ENCODE measurements at places on chromosomes 11 and 22. TPM values are rescaled to one million over a fixed set of nuclear protein-coding genes. Genes with fewer than 3 reads are reported as not detected.
A peak's percentile ranks its signal among the peaks of the same experiment; 100 is the strongest.

DNA sequence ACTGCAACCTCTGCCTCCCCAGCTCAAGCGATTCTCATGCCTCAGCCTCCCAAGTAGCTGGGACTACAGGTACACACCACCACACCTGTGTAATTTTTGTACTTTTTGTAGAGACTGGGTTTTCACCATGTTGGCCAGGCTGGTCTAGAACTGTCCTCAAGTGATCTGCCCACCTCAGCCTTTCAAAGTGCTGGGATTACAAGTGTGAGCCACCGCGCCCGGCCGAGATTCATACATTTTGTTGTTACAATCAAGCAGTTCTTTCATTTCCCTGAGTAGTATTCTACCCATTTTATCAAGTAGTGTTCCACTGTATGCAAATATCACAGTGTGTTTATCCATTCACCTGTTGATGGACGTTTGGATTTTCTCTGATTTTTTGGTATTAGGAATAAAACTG is 26.6 kb upstream of the SLC35C1 start:
- DNase-seq, result no peak

GRCh38 chr11:2434506-2435255 is 9.6 kb downstream of the TRPM5 start:
- DNase-seq, result no peak

DNA sequence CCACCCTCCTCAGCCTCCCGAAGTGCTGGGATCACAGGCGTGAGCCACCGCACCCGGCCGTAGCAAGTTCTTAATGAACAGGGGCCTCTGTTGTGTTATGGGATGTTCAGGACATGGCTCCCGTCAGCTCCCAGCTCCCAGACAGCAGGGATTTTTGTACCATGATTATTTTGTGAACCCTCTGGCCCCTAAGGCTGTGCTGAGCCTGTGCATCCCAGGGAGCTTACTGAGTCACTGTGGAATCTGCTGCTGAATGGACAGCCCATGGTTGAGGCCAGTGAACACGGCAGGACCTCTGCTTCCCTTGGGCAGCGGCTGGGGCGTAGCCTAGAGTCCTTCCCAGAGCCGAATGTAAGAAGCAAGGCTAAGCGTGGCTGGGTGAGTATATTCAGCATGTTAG is 245.2 kb downstream of the NTM start:
- no peak for DNase-seq

GRCh38 chr11:128422576-128423370 is 164.6 kb downstream of the ETS1 start:
- peak; percentile 78 for DNase-seq

- DNase-seq, result no peak
These were observed 363.1 kb downstream of the MN1 start for GRCh38 chr22:27438271-27438980.

DNA sequence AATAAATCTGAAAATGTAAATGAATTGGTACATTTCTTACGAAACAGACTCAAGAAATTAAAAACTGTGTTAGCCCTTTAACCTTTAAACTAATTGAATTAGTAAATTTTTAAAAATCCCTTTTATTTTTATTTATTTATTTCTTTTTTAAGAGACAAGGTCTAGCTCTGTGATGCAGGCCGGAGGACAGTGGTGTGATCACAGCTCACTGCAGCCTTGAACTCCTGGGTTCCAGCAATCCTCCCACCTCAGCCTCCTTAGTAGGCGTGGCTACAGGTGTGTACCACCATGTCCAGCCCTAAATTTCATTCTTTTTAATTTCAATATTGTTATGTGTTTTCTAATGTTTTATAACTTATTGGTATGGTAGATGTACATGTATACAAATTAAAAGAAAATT is 72.6 kb downstream of the MYEOV start:
- DNase-seq, result no peak

DNA sequence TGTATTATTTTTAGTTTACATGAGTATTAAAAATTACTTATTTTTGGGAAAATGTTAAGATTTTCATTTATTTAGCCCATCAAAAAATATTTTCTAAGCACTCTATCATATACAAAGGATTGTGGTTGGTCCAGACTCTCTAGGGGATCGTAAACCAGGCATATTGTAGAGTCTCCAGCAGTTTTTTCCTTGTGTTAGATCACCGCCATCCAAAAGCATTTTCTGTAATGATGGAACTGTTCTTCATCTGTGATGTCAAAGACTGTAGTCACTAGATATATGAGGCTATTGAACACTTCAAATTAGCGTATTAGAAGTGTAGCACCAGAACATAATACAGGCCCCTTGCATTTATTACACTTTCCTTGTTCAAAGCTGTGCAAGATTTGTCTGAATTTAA is 154.9 kb downstream of the SBF2 start:
- no peak for DNase-seq

DNA sequence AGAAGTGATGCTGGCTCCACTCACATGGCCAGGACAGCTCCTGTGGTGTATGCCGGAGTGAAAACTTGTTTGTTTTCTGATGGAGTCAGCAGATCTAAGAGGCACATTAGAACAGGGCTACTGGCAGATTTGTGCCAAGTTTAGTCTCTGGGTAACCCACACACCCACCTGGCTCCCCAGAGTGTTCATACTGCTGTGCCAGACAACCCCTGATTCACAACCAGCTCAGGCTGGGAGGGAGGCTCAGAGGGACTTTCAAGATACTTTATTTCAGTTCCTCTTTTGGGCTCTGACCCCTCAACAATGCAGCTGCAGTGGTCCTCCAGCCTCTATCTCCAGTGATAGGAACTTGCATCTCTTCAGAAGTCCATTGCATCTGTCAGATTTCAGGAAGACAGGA is 8.5 kb downstream of the NTM start:
- DNase-seq, result no peak

DNA sequence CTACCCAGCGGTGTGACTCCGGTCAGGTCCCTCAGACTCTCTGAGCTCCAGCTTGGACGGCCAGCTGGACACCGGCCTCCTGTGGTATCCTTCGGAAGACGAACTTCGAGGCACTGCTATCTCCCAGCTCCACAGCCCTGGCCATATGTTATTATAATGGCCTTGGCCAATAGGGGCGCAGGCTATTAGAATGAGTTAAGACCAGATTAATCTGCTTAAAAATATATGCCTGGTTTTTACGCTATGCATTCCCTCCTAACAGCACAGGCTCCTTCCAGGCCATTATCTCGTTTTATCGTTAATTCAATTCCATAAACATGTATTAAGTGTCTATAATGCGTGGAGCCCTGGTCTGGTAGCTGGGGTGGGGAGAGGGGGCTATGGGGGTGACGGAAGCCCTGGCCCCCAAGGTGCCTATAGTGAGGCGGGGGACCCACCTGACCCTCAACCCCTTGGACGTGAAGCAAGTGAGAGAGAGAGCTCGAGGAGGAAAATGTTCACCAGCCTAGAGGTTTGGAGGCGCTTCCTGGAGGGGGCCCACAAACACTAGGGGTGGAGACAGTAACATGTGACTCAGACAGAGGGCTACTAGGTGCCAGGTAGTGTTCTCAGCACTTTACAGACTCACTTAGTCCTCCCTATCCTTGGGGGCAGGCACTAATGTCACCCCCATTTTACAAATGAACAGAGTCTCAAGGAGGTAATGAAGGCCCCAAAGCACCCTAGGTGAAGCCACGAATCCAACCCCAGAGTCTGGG is 37.5 kb upstream of the TCF20 start:
- no peak for DNase-seq

GRCh38 chr11:63032457-63032856 is 16.8 kb upstream of the SLC22A8 start:
- no peak for DNase-seq

IL10RA gene
- 120 TPM for total RNA-seq

CD81 gene
- 189 TPM for total RNA-seq

A4GALT gene
- total RNA-seq, result not detected

ACRV1 gene
- not detected for total RNA-seq
